Activated CD8-positive, alpha-beta T cell treated with anti-CD3 and anti-CD28 coated beads for 36 hours (primary cell): ENCODE measurements at places on chromosomes 4 and X.

DNA sequence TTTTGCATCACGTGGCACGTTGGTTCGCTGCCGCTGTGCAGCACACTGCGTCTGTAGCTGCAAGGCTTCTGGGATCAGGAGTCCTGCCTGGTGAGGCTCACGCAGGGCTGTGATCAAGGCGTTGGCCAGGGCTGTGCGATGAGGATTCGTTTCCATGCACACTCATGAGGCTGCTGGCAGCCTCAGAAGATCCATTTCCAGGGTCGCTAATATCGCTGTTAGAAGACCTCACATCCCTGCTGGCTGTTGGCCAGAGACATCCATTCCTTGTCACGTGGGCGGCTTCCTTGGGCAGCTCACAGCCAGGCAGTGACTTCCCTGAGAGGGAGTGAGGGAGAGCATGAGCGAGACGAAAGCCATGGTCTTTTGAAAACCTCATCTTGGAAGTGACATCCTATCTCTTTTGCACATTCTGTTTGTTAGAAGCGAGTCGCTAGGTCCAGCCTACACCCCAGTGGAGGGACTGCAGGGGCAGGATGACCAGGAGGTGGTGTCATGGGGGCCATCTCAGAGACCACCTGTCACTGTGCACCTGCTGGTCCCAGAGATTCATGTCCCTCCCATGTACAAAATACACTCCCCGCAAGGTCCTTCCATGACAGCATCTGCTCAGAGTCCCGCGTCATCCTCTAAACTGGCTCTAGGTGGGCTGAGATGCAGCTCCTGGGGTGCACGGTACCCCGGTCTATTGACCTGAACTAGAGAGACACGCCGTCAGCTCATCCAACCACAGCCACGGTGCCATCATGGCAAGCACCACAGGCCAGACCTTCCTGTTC, 12.2 kb downstream of the RGS12 start:
- peaks cover 54% of the 10 kb centered on the region for H3K4me1 ChIP-seq
- no peaks in the 10 kb centered on the region for H3K36me3 ChIP-seq
- no peak for DNase-seq
- H3K27me3 ChIP-seq, result peaks cover 15% of the 10 kb centered on the region

GRCh38 chr4:52932591-52933470, 70.7 kb downstream of the RASL11B start:
- no peak for DNase-seq
- no peaks in the 10 kb centered on the region for H3K4me1 ChIP-seq
- no peak overlapping the region for H3K4me3 ChIP-seq
- peaks cover 8% of the 10 kb centered on the region for H3K36me3 ChIP-seq
- H3K27me3 ChIP-seq, result no peaks in the 10 kb centered on the region
- no peak overlapping the region for H3K27ac ChIP-seq

- no peak overlapping the region for H3K4me3 ChIP-seq
- H3K27me3 ChIP-seq, result no peaks in the 10 kb centered on the region
- H3K36me3 ChIP-seq, result no peaks in the 10 kb centered on the region
- DNase-seq, result no peak
- no peak overlapping the region for H3K27ac ChIP-seq
Measured at GRCh38 chr4:59455751-59456150, 1744.4 kb upstream of the ADGRL3 start.

DNA sequence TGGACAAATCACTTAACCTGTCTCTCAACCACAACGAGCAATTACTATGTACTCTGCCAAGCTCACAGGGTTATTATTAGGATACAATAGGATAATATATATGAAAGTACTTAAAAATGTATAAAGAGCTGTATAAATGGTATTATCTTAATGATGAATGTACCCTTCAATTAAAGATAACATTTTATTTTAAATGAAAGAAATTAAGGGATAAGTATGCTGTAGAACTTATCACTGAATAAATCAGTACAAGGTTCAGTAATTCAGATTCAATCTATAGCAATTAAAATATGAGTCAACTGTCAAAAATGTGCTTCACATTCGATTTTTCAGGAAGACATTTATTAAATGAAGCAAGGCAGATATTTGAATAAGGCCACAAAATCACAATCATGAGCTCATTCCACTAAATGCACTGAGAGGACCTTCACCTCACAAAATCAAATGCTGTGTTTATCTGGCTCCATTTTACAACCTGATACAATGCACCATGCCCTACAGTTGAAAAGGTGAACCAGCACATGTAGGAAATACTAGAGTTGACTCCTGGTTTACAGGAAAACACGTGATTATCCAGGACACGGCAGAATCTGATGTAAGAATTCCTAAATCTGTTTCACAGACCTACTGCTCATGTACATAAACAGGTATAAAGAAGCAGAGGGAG, 4.4 kb downstream of the LRCH2 start:
- H3K27me3 ChIP-seq, result peaks cover 15% of the 10 kb centered on the region
- H3K4me1 ChIP-seq, result no peaks in the 10 kb centered on the region
- DNase-seq, result no peak
- H3K36me3 ChIP-seq, result no peaks in the 10 kb centered on the region

- no peaks in the 10 kb centered on the region for H3K4me1 ChIP-seq
- H3K27ac ChIP-seq, result no peak overlapping the region
- H3K4me3 ChIP-seq, result no peak overlapping the region
- no peaks in the 10 kb centered on the region for H3K36me3 ChIP-seq
- H3K27me3 ChIP-seq, result no peaks in the 10 kb centered on the region
- no peak for DNase-seq
Measured at GRCh38 chrX:18203631-18204030, 17.1 kb downstream of the BEND2 start.

DNA sequence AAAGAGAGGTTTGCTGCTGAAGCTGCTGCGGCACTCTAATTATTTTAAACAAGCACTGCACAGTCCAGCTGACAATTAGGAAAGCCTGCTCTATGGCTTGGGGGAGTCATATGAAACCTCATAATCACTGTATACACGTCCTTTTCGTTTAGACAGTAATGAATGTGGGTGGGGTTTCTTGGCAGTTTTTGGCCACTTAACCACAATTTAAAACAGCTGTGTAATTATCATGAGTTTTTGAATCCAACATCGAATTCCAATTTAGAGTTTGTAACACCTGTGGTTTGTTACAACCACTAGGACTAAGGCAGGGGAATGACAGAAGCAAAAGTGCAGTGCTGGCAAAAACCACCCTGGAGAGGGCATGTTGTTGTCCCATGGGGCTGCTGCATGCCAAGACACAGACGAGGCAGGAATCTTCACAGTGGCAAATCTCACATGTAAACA, 99.5 kb downstream of the CXXC4 start:
- no peak overlapping the region for H3K4me3 ChIP-seq
- H3K36me3 ChIP-seq, result no peaks in the 10 kb centered on the region
- no peak for DNase-seq
- H3K4me1 ChIP-seq, result no peaks in the 10 kb centered on the region
- H3K27me3 ChIP-seq, result no peaks in the 10 kb centered on the region
- H3K27ac ChIP-seq, result no peak overlapping the region

- peaks cover 3% of the 10 kb centered on the region for H3K36me3 ChIP-seq
- H3K27me3 ChIP-seq, result no peaks in the 10 kb centered on the region
- no peaks in the 10 kb centered on the region for H3K4me1 ChIP-seq
- H3K4me3 ChIP-seq, result no peak overlapping the region
- H3K27ac ChIP-seq, result no peak overlapping the region
Measured at GRCh38 chrX:84487365-84488353, 14.6 kb downstream of the HDX start.

DNA sequence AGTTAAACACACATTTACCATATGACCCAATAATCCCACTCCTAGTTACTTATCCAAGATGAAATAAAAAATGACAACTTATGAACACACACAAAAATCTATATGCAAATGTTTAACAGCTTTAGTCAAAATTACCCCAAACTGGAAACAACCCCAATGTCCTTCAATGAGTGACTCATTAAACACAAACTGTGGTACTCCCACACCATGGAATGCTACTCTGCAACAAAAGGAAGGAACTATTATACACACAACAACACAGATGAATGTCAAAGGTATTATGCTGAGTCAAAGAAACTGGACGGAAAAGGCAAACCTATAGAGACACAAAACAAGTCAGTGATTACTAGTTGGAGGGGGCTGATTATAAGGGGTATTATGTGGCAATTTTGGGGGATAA, 40.5 kb downstream of the MED14 start:
- DNase-seq, result no peak
- H3K4me3 ChIP-seq, result no peak overlapping the region
- no peak overlapping the region for H3K27ac ChIP-seq
- no peaks in the 10 kb centered on the region for H3K27me3 ChIP-seq
- peaks cover 9% of the 10 kb centered on the region for H3K36me3 ChIP-seq

- no peak overlapping the region for H3K4me3 ChIP-seq
- no peak for DNase-seq
- peaks cover 65% of the 10 kb centered on the region for H3K4me1 ChIP-seq
- peaks cover 3% of the 10 kb centered on the region for H3K36me3 ChIP-seq
- no peaks in the 10 kb centered on the region for H3K27me3 ChIP-seq
Measured at GRCh38 chrX:40086569-40087335, 11.0 kb downstream of the BCOR start.

DNA sequence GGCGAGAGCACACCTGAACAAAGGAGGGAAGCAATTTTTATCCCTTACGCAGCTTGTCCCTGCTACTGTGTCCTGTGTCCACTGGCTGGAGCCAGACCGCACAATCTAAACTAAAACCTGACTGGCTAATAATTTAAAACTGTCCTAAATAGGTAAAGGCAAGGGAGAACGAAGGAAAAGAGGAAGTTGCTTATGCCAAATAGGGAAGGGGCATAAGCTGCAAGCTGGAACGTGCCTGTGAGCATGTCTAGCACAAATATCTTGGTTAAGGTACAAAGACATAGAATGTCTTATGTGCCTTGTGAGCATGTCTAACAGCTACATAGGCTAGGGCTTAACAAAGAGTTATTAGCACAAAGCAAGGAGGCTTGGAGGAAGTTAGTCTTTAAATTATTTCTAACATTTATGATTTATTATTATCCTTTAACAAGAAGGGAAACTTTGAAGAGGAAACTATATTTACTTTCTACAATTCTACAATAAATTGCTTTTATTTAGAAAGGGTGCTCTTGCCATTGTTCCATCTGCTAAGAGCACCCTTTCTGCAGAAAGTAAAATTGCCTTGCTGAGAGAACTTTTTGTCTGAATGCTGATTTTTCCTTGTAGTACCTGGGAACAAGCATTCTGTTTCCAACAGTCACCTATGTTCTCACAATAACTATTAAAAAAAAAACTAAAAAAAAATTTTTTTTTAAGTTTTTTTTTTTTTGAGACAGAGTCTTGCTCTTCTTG, 80.6 kb upstream of the CBR4 start:
- H3K36me3 ChIP-seq, result no peaks in the 10 kb centered on the region
- no peaks in the 10 kb centered on the region for H3K4me1 ChIP-seq
- no peaks in the 10 kb centered on the region for H3K27me3 ChIP-seq
- no peak overlapping the region for H3K27ac ChIP-seq
- no peak overlapping the region for H3K4me3 ChIP-seq
- no peak for DNase-seq

GRCh38 chrX:14616836-14617235, 87.5 kb downstream of the GLRA2 start:
- no peak overlapping the region for H3K27ac ChIP-seq
- no peak for DNase-seq
- H3K4me3 ChIP-seq, result no peak overlapping the region
- H3K4me1 ChIP-seq, result no peaks in the 10 kb centered on the region
- no peaks in the 10 kb centered on the region for H3K27me3 ChIP-seq
